Thoracic aorta (tissue), 2 donors: ENCODE measurements at places on chromosomes 1 and 21.

DNA sequence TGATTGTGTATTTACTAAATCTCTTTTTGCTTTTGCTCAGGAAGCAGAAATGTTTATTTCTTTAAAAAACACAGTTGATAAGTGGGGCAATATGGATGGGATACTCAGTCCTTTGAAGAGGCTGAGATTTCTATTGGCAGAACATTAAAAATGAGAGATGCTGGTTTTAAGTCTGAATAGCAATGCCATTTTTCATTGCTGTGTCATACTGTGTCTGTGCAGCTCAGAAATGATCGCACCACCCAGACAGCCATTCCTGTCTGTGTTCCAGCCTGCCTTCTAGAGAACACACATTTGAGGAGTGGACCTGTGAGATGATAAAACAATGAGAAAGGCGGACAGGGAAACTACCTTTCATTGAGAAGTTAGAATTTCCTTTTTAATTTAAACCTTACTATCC lies 231.2 kb upstream of the USP24 start:
- DNase-seq = no peak

- no peak for DNase-seq
Observed at GRCh38 chr1:12507631-12508030, 110.4 kb downstream of the DHRS3 start.

DNA sequence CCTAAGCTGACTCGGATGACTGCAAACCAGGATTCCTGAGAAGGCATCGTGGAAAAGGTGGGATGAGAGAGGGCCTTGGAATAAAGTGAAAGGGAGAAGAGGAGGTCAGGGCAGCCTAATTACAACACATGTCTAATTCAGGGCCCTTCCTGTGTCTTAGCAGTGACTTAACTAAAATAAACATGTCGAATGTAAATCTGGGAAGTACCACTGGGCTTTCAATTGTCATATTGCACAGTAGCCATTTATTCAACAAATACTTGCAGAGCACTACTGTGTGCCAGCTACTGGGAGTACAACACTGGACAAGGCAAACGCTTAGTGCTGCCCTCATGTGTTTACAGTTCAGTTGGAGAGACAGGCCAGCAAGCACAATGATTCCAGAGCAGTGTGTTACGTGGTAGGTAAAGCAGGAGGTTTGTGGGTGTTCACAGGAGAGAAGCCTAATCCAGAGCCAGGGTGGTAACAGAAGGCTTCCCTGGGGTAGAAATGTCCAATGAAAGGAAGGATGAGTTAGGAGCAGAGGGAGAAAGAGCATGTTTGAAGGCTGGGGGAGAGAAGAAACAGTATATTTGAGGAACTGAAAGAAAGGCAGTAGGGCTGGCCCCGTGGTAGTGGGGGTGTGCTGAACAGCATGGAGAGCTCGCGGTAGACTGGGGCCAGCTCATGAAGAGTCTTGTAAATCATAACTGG lies 38.0 kb upstream of the RASAL2 start:
- DNase-seq = no peak

DNA sequence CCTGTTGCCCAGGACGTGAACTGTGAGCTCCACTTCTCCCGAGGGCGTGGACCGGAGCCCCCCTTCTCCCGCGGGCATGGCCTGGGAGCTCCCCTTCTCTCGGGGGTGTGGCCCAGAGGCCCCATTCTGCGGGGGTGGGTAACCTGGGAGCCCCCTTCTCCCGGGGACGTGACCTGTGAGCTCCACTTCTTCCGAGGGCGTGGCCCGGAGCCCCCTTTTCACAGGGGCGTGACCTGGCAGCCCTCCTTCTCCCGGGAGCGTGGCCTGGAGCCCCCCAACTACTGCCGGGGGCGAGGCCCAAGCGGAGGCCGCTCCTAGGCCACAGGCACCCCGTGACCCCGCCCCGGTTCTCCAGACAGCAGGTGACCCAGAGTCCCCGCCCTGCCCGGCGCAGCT lies 320 bp downstream of the C1orf174 start:
- no peak for DNase-seq

DNA sequence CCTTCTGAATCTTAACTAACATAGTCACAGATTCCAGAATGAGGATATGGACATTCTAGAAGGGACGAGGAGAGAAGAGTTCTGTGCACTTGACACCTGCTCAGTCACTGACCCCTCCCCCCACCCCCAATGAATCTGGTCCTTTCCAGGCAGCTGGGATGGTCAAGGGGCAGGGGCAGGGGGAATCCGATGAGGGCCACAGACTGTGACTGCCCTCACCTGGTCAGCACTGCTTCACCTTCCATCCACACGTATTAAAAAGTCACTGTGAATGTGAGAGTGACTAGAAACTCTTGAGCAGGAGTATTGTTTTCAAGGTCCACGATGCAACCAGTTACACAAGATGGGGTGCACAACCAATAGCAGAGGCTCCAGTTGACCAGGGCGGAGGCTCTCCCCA lies 9.5 kb upstream of the PRAMEF12 start:
- DNase-seq = no peak

DNA sequence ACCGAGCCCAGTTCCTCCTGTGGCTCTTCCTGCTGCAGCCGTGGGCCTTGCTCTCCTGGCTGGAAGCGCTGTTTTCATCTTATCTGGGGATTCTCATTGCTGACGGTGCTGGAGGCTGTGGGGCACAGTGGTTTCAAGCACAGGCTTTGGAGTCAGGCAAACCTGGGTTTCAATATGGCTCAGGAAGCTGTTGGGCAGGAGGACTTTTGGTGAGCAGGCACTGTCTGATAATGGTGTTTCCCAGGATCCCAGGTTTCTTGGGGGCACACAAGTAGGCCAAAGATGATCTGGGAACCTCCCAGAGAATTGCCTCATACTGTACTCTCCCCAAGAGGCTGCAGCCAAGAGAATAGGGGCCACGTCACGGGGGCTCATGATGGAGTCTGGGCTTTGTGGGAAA lies 105.6 kb upstream of the TRABD2B start:
- DNase-seq = no peak

DNA sequence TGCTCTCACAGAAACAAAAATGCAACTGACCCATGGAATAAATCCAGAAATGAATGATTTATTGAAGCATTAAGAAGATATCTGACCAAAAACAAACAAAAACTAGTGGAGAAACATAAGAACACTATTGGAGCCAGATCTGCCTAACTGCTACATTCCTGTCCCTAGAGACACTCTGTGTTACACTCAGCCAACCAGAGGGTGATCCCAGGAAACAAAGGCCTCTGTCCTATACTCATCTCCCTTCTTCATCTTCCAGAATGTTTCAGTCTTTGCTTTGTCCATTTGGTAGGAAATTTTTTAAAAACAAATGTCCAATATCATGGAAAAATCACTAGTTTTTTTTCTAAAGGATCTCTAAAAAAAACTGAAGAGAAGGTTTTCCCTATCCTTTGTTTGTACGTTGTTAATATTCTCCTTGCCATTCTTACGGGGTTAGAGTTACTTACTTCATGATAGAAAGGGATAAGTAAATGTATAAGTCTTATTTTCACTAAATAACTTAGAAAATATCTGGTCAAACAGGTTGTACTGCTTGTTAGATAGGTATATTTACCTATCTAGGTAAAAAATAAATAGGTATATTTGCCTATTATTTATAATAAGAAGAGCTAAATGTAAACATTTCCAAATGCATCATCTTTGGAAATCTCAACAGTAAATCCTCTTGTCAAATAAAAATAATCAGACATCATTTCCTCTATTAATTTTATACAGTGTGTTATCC lies 59.1 kb downstream of the NME7 start:
- DNase-seq = no peak

GRCh38 chr1:153606194-153606593 lies 6.7 kb downstream of the S100A16 start:
- DNase-seq = no peak
